ENCODE measurements at places on chromosomes 7 and 10.
A peak's percentile ranks its signal among the peaks of the same experiment; 100 is the strongest.

DNA sequence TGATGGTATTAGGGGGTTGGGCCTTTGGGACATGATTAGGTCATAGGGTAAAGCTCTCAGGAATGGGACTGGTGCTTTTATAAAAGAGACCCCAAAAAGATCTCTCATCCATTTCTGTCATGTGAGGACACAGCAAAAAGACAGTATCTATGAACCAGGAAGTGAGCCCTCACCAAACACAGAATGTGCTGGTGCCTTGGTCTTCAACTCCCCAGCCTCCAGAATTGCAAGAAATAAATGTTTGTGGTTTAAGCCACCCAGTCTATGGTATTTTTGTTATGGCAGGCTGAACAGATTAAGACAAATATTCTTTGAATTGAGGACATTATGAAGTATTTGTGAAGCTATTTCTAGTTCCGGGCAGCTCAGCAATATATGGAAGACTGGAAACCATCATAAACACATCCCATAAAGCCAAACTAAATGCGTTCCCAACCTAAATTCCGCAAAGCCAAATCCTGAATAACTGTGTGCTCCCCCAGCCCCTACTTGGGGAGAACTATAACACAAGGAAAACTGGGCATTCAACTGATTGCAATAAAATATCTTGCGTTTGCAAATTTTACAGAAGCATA, 153.7 kb downstream of the GALNT17 start:
- no peak for DNase-seq

DNA sequence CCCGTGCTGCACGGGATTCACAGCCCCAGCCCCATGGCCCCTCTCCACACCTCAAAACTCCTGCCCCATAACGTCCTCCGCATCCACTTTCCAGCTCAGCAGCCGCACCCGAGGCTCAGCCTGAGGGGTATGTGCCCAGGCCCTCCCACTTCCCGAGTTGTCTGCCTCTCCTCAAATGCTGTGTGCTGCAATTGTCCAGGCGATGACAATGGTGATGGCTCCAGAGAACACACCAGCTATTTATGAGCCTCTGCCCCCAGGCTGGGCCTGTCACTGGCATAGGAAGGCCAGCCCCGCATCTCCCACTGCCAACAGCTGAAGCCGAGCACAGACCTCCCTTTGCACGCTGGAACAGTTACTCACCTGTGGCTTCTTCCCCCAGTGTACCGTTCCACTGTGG, 2.4 kb upstream of the LDB3 start:
- DNase-seq, result no peak

- no peak for DNase-seq
These were observed 48.1 kb upstream of the GLCCI1 start for GRCh38 chr7:7920481-7920880.

DNA sequence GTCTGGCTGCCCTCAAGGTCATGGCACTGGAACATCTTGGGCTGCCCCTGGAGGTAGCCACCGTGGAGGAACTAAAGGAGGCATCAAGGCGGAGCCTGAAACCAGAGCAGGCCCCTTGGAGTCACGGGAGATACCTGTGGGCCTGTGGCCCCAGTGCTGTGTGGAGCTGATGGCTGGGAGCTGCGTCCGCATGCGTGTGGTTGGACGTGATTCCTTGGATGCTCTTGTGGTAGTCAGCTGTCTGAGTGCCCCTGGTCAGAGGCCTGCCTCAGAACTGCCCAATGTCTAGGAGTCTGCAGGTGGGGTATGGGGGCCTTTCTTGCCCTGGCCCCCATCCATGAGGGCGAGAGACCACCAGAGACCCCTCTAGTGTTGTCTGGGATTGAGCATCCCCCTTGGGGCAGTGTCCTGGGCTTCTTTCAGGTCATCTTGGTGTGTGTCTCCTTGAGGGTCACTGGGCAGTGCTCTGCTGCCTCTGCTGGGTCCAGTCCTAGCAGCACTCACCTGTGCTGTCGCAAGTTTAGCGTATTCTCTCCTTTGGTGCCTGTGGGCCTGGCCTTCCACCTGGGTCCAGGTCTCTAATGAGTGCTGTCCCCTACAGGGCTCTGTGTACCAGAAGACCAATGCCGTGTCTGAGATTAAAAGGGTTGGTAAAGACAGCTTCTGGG, 8.1 kb downstream of the PGAM2 start:
- no peak for DNase-seq

GRCh38 chr7:47931005-47932004, 17.0 kb downstream of the PKD1L1 start:
- peak; percentile 27 for DNase-seq

- DNase-seq, result peak; percentile 53
These were observed 4.8 kb downstream of the AKAP9 start for GRCh38 chr7:91945476-91945875.

GRCh38 chr10:122390271-122390670, 15.8 kb downstream of the PLEKHA1 start:
- DNase-seq, result no peak

DNA sequence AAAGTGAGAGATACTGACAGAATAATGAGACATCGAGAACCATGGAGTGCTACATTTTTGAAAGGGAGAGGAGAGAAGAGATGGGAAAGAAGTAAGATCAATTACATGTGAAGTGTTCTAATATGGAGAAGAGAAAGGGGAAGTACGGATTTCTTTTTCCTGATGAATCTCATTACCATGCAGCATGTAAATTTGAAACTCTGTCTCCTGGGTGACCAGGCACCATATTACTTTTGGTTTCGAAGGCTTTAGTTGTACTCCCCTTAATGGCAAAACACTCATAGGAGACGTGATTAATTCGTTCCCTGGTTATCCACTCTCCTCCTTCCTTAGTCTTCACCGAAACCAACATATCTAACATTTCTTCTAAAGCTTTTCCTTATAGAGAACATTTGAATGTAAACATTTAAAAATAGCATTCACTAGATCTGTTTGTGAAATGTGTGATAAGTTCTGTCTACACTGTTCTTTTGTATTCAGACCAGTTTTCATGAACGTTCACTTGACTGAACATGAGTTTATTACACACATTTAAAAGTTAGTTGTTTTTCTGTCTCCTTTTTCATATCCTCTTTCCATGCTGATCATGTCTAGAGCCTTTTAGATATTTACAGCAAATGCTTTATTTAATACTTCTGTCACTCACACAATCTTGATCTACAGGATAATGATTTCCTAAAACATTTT, 80.2 kb upstream of the MSRB2 start:
- DNase-seq, result peak; percentile 11

DNA sequence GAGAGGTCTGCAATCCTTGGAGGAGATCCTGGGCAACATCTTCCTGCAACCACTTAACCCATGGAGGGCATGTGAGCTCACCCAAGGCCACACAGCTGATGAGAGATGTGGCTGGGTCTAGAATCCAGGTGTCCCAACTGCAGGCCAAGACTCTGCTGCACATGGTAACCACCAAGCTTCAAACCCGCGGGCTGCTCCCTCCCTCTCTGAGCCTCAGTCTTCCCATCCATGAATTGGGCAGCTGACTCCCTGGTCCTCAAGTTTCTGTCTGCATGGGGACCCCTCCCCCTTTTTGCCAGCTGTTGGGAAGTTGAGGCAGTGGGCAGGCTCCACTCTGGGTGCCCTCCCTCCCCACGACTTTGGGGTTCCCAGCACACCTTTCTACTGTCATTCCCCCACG, 20.9 kb upstream of the INMT start:
- DNase-seq, result no peak

GRCh38 chr10:60652628-60653027, 125.7 kb upstream of the CDK1 start:
- no peak for DNase-seq

DNA sequence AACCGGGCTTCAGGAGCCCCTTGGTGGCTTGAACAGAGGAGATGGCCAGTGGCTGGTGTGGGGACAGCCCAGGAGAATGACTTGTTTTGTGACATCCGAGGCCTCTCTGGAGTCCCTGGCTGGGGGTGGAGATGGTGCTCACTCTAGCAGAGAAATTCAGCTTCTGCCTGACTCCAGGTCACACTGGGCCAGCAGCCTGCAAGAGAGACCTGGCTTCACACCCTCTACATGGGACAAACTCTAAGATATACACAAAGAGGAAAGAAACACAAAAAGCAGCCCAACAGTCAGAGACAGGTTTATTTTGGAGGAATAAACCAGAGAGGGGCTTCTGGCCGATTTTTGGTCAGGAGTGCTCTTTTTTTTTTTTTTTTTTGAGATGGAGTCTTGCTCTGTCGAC, 132.8 kb downstream of the ELFN1 start:
- DNase-seq, result no peak

DNA sequence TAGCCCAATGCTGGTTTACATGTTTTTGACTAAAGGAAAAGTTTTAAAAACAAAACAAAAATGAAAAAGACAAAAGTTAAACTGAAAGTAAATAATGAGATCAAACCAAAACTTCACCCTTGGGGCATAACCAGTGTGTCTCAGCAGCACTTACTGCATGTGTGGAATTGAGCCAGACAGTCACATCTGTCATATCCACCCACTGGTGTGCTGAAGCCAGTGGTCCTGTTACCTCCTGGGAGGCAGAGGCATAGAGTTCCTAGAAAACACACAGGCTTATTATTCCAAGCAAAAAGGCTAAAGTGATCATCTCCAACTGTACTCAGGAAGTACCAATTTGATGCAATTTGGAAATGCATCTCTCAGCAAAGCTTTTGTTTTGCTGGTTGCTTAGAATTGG, 40.4 kb downstream of the ASAH2 start:
- DNase-seq, result no peak

DNA sequence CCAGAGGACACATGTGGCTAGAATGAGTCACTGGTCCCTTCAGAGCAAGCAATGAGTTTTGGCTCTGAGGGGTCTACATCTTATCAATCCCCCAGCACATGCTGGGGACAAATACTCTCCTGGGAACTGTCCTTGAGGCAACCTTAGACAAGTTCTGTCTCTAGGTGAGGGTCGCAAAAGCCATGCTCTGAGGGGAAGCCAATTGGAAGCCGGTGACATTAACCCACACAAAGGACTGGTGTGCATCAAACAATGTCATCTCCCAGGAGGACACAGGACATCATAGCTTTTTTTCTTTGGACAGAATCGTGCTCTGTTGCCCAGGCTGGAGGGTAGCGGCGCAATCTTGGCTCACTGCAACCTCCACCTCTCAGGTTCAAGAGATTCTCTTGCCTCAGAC, 111.6 kb upstream of the ZNF722 start:
- no peak for DNase-seq

DNA sequence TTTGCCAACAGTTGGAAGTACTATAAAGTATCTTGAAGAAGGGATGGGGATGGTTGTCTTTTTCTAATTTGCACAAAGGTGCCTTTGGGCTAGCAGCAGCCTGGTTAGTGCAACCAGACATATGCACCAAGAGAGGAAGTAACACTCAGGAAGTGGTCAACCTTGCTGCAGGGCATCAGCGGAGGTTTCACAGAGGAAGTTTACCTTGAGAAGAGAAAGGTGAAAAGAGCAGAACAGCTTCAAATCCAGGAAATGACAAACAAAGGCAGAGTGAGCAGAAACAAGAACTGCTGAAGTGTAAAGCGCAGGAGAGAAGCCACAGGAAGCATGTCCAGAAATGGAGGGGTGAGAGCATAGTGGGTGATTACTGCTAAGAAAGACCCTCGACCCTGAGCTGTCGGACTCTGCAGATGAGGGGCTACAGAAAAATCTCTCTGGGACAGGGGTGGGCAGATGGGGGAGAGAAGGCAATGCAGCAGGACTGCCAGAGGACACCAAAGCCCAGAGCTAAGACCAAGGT, 66.9 kb downstream of the STK17A start:
- DNase-seq, result peak; percentile 6

- DNase-seq, result peak; percentile 26
These were observed 9.2 kb downstream of the BNIP3 start for GRCh38 chr10:131972474-131973071.

DNA sequence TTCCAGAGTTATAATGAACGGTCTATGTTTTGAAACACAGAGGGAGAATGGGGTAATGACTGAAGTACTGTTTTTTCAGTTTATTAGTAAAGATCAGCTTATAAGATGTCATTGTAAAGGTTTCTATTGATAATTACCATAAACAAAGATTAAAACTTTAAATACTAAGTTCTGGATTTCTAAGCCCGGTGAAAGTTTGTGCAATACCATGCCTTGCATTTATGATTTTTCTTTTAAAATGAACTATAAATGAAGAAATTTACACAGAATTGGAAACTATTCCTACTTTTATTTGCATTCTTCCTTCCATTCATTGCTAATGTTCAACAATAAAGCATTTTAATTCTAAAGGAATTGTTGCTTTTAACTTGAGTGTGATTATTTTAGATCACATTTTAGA, 4.9 kb downstream of the MEOX2 start:
- DNase-seq, result no peak

DNA sequence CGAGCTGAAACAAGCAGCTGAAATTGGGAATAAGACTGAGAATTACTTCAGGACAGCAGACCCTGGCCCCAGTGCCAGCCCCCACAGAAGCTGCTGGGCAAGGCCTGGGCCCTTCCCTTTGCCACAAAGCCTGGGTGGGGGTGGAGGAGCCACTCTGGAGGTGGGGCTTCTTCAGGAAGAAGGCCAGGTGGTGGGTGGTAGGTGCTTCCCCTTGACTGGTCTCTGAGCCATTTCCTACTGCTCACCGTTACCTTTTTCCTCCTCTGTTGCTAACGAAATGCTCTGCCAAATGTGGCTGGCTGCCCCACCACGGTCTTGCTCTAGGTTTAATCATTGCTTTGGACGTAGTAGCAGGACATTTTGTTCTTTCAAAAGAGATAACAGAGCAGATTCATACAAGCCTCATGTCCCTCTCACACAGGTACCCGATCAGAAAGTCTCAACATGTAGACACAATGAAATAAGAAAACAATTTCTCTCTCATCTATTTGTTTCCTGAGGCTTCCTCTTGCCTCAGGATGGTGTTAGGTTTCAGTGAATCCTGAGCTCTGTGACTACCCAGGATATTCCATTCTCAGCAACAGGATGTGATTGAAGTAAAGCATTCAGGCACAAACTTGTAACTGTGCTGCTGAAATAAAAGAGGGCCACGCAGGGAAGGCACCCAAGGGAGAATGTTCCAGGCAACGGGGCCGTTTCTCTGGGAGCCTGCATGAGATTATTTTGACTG, 66.5 kb downstream of the WDR11 start:
- DNase-seq, result no peak

All from suppressor macrophage treated with lipopolysaccharide for 4 hours (primary cell).